ENCODE measurements at places on chromosomes 1 and 21.

- no peak for DNase-seq
Measured at GRCh38 chr21:24826822-24827221, 780.5 kb downstream of the MRPL39 start.

DNA sequence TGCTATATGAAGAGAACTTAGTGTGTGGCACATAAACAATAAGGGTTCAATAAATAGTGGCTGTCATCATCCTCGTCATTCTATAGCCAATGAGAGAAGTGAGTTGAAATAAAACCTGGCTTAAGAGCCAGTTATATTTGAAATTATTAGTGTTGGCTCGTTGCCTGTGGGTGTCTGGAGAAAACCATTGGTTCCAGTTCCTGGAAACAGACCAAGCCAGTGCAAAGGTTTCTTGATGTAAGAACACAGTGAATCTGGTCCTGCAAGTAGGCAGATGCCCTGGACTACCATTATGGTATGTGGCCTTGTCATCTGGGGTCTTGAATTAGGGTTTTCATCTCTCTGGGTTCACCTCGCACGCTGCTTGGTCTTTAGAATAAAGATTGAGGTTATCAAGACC, 43.3 kb downstream of the URB2 start:
- no peak for DNase-seq

DNA sequence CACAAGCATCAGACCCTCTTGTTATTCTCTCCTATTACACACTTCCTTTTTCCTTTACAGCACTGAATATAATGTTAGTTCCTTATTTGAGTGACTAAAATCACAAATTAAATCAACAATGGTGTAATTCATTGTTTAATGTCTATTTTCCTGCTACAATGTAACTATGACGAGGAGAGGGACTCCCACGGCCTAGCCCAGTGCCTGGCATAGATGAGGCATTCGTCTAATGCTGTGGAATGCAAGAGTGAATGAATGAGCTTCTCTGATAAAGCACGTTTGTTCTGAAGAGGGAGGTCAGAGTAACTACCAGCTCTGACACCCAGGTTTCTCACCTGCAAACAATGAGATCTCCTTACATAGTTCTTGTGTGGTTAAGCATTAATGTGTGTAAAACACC, 479.4 kb downstream of the OMA1 start:
- DNase-seq, result no peak

DNA sequence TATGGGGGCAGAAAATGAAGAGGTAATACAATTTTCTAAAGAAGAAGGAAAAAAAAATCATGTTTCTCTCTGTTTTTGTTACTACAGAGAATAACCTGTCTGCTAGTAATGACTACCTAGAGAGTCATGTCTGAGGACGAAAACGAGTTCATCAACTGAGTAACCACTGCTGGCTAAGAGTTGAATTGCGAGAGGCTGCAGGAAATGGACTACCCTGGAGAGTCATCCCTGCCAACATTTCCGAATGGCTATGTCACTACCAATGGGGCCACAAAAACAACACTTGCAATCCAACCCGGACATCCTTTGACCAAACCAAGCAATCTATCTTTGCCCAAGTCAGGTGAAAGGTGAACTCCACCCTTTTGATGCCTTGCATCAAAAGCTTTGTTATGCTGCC, 120.6 kb downstream of the FCRL5 start:
- no peak for DNase-seq

DNA sequence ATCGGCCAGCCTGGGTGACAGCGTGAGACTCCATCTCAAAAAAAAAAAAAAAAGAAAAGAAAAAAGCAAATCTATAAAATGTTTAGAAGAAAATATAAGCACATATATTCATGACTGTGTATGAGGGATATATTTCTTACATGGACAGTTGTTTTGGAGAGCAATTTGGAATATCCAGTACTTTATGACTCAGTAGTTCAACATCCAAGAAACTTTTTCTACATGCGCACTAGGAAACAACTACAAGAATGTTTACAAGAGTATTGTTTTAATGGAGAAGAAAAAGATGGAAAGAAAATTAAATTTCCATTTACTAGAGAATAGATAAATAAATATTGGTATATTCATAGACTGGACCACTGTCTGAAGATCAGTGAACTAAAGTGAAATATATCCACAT, 77.5 kb downstream of the MAST2 start:
- no peak for DNase-seq

GRCh38 chr1:222821239-222821638, 6.4 kb downstream of the DISP1 start:
- DNase-seq, result no peak

- DNase-seq, result no peak
Measured at GRCh38 chr1:119953266-119953998, 57.1 kb upstream of the ADAM30 start.

GRCh38 chr1:6343506-6344405, 49.8 kb downstream of the ACOT7 start:
- DNase-seq, result peak; percentile 70

DNA sequence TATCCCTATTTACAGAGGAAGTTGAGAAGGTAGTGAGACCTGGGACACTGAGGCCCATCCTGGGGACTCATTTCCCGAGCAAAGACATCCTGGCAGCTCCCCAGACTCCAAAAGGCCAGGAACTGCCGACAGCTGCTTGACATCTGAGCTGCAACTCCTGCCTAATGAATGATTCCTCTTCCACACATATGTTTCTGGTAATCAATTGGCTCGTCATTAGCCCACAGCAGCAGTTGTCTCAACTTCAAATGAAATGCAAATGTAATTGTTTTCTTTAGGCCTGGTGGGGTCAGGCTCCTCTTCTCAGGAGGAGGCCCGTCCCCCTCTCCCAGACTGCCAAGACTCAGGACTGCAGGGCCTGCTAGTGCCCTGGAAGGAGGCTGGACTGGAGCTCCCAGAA, 61.8 kb upstream of the DISP3 start:
- DNase-seq, result no peak

DNA sequence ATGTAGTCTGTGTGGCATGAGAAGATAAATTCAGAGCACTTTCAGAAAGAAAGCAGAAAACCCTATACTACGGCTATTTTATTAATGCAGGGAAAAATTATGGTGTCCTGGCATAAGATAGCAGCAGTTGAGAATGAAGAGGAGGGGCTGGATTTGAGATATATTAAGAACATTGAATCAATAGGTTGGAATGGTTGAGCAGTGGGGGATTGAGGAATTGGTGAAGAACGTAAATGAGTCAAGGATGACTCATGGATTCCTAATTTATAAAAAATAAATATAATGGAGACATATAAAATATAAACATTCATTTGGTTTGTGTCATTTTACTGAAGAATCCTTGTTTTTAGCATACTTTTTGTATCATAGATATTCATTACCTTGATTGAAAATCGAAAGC, 234.3 kb upstream of the ADAMTS5 start:
- no peak for DNase-seq

DNA sequence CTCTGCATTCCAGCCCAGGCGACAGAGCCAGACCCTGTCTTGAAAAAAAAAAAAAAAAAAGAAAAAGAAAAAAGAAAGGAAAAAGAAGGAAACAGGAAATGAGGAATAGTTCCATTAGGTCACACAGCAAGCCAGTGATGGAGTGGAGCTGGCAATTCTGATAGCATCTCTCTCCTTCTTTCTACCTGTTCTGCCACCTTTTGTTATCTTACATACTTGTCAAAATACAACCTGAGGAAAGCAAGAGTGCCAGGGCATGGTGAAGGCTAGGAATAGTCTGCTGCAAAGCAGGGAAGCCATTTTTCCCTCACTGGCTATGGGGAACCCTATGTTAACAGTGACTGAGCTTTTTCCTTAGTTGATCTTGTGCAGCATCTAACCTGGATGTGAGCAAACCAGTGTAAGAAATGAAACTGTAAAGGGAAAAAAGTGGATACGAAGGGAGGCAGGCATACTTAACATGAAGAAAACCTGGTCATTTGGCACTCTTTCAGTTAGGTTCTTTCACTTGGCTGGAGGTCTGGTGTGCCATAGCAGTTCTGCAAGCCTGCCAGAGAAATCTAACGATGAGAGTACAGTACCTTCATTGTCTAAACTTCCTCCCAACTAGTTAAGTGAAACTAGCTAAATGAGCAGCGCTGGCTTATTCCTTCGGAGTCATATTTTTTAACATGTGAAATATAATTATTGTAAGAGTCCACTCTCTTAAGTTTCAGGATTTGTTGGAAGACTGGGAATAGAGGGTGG, 17.9 kb upstream of the THEM5 start:
- DNase-seq, result peak; percentile 85

DNA sequence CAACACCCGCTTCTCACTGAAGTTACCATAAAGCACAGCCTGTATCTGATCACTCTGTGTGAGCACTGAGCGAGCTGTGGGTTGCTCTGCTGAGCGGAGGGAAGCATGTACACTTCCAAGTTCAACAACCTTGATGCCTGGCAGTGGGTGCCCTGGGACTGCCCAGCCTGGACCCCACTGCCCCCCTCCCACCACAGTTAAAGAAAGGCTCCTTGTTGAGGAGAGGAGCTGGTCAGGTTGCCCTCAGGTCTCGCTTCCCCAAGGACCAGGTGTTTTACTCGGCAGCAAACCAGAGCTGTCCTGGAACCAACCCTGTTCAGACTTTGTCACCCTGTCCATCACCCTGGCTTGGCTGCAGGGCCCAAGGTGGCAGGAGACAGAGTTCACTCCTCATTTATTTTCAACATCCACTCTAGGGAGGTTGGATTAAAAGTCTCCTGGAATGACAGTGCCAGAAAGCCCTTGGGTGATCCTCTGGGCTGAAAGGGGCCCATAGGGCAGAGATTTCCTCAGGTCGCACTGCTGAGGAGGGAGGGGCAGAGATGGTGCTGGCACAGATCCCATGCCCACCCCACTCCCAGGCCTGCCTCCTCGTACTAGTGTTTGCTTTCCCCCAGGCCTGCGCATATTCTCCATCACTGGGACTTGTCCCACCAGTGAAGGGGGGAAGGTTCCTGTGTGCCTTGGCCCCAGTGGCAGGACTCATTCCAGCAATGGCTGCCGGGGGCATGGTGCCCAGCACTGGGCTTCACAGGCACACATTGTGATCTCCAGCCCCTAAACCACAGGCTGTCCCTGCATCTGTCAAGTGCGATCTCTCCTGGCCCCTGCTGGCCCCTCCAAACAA, 101.7 kb downstream of the TRABD2B start:
- DNase-seq, result no peak

DNA sequence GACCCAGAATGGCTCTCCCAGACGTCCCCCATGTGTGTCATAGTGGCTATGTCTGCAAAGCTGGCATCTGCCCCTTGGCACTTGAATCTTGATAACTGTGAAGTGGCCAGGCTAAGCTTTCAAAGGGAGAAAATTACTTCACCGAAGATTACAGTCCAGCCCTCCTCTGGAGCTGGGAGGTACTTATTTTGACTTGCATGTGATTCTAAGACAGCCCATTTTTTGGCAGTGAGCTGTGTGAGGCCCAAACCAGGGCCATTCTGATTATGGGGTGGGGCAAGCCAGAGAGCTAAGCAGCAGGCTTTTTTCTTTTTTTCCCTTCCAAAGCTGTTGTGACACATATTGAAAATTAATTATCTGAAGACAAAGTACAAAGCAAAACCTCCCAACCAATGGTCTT, 42.1 kb upstream of the C8B start:
- DNase-seq, result no peak

DNA sequence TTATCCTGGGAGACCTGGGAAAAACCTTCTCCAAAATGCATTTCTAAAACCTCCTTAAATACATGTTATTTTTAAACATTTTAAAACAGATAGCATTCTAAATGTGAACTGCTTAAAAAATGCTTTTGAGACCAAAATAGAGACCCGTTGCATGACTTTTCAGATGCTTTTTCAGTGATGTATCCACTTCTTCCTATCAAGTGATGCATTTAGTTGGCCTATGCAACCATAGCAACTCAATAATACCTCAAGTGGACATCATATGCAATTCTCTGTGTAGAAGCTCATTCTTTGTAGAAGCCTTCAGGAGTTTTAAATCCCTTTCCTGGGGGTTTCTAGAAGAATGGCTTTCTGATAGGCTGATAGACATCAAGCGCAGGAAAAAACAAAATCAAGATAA, 94.5 kb upstream of the RAVER2 start:
- DNase-seq, result no peak

DNA sequence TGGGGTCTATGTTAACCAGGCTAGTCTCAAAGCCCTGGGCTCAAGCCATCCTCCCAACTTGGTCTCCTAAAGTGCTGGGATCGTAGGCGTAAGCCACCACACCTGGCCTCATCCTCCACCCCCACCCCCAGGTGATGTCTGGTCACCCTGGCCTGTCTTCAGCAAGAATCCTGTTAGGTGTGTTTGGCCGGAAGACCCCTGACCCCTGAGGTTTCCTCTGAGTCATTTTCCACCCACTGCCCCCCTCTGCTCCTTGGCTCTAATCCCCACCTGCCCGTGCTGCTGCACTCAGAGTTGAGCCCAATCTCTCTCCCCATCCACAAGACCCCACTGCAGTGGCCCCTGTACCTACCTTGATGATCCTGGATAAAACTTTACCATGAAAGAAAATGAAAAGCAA, 25.2 kb downstream of the SLC66A1 start:
- DNase-seq, result no peak

DNA sequence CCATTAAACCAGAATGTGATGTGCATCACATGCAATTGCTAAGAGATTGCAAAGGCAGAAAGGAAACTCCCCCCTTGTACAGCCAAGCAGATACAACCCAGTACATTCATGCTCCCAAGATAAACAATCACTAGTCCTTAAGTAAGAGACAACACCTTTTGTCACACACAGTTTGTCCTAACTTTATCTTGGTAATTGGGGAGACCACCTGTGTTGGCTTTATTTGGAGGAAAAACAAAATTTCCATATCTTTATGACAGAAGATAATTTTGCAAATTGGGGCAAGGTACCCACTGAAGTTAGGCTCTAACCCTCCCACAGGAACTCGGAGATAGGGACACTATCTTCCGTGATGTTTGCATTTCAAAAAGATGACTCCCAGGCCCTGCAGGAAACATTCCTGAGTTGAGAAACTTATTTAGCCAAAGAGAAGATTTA, 175.0 kb upstream of the TNR start:
- no peak for DNase-seq

DNA sequence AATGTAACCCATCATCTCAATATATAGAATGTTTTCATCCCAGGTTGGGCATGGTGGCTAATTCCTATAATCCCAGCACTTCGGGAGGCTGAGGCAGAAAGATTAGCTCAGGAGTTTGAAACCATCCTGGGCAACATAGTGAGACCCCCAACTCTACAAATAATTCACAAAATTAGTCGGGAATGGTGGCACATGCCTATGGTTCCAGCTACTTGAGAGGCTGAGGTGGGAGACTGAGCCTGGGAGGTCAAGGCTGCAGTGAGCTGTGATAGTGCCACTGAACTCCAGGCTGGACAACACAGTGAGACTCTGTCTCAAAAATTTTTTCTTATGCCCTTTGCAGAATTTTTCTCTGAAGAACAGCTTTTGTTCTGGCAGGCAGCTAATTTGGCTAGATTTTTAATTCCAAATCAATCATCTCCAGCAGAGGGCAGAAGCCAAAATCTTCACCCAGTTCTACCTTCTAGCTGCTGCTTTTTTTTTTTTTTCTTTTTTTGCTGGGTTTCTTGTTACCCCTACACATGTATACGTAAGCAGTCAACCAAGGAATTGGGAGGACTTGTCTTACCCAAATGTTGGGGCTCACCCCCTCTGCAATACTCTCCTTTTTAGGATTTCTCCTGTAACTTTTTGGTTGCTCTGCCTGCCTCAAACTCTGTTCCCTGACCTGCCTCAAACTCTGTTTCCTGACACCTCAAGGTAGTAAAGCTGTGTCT, 2.7 kb upstream of the RAD54L start:
- peak; percentile 40 for DNase-seq
